ENCODE measurements at places on chromosomes 11 and 22.

DNA sequence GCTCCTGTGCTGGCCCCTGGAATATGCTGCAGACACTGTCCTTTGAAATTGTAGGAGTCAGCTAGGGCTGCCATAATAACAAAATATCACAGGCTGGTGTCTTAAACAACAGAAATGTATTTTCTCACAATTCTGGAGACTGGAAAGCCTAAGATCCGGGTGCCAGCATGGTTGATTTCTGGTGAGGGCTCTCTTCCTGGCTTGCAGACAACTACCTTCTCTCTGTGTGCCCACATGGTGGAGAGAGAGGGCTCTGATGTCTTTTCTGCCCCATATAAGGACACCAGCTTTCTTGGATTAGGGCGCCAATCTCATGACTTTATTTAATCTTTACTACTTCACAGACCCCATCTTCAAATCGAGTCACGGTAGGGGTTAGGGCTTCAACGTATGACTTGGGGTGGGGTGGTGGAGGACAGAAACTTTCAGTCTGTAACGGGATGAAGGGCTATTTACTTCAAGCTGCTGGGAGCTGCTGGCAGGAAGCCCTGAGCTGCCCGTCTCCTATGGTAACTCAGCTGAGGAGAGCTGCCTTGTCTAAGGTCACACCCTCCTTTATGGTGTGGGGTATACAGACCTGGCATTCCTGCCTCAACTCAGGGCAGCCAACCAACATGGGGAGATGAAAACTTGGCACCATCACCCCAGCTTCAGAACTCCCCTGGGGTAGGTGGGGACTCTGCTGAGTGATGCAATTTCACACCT is 142.9 kb upstream of the ZBED5 start:
- no peak for DNase-seq

GRCh38 chr22:36377022-36377631 is 10.6 kb downstream of the MYH9 start:
- DNase-seq = no peak

- DNase-seq = no peak
Observed at GRCh38 chr22:50118557-50119168, 28.9 kb downstream of the MOV10L1 start.

- DNase-seq = no peak
Observed at GRCh38 chr11:67646535-67647336, 3.8 kb downstream of the ACY3 start.

- DNase-seq = no peak
Observed at GRCh38 chr11:61914471-61915171, 2.7 kb downstream of the RAB3IL1 start.

- DNase-seq = no peak
Observed at GRCh38 chr11:120339394-120339890, 3.2 kb downstream of the ARHGEF12 start.

DNA sequence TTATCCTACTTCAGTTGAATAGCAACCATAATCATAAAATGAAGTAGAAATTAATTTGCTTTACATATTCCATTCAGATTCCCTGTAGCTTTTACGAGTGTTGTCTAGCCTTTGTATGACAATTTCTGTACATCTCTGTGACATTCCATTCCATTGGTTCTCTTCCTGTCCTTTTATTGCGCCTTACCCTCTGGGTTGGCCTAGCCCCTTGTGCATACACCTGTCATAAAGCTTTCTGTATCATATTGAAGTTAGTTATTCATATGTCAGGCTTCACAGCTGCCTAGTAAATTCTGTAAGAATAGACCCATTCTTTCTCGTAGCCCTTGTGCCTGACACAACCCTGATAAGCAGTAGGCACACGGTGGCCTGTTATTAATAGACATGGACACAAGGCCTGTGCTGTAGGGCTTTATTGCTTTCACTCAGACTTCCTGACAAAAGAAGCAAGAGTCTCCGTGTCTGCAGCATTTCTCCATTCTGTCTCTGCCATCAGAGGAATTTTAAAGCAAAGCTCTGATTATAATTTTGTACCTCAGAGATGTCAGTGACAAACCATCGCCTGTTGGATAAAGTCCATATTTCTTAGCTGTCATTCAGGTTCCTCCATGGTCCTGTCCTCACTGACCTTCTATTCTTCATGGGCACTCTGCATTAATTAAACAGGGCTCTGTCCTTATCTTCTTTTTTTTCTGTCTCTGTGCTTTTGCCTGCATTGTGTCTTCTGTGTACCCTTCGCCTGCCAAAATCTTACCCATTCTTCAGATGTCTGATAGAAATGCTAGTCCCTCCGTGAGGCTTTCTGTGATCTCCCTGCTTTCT is 49.4 kb downstream of the BID start:
- no peak for DNase-seq

- DNase-seq = no peak
Observed at GRCh38 chr11:93921695-93922468, 71.5 kb upstream of the VSTM5 start.

DNA sequence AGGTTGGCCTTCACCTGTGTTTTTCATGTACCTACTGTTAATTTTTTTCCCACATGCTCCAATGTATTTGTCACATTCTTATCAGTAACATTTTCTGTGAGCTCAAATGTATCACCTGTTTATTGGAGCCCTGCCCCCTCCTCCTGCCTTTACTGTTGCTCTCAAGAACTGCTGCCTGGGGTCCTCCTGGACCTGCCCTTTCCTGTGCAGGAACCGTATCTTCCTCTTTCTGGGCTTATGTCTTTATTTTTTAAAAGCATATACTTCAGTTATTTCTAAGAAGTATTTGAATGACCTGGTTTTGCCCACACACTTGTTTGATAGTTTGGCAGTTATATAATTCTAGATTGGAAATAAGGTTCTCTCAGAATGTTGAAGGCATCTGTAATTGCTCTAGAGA is 5.9 kb downstream of the FAM118B start:
- DNase-seq = no peak

GRCh38 chr22:30289980-30290313 is 642 bp upstream of the CASTOR1 start:
- DNase-seq = no peak

GRCh38 chr11:98099371-98099770 is 921.4 kb upstream of the CNTN5 start:
- no peak for DNase-seq

- no peak for DNase-seq
Observed at GRCh38 chr11:35389897-35390465, 29.4 kb downstream of the SLC1A2 start.

- DNase-seq = no peak
Observed at GRCh38 chr11:7637447-7638157, 35.7 kb downstream of the CYB5R2 start.

DNA sequence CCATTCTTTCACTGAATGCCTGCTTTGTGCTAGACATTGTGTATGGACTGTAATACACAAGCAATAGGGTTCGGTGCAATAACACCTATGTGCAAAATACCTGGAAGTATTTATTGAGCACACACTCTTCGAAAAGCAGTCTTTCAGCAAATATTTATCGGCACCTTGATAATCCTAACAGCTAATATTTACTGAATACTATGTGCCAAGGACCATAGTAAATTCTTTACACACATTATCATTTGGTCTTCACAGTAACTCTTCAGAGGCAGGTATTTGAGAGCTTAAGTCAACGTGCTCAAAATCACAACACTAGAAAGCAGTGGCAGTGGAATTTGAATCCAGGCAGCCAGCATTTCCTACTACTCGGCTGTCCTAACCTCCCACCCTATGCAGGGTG is 2.2 kb downstream of the B3GNT6 start:
- no peak for DNase-seq

- DNase-seq = no peak
Observed at GRCh38 chr11:34682825-34683224, 61.9 kb downstream of the EHF start.

GRCh38 chr11:123544631-123545375 is 109.6 kb downstream of the SCN3B start:
- no peak for DNase-seq

DNA sequence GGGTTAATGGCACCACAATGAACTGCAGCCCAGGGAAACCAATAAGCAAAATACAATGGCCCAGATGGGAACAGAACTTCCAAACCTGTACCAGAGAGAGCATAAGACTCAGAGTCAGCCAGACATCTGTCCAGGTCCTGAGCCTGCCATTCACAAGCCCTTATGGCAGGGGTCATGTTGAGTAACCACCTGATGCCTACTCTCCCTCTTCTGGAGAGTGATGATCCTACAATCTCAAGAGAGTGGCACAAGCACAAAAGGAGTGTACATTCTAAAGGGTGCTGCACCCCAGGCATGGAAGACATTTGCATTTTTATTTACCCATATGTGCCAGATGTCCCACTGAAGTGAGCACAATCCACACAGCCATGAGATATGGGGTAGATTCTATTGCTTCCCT is 10.6 kb downstream of the TENM4 start:
- no peak for DNase-seq

DNA sequence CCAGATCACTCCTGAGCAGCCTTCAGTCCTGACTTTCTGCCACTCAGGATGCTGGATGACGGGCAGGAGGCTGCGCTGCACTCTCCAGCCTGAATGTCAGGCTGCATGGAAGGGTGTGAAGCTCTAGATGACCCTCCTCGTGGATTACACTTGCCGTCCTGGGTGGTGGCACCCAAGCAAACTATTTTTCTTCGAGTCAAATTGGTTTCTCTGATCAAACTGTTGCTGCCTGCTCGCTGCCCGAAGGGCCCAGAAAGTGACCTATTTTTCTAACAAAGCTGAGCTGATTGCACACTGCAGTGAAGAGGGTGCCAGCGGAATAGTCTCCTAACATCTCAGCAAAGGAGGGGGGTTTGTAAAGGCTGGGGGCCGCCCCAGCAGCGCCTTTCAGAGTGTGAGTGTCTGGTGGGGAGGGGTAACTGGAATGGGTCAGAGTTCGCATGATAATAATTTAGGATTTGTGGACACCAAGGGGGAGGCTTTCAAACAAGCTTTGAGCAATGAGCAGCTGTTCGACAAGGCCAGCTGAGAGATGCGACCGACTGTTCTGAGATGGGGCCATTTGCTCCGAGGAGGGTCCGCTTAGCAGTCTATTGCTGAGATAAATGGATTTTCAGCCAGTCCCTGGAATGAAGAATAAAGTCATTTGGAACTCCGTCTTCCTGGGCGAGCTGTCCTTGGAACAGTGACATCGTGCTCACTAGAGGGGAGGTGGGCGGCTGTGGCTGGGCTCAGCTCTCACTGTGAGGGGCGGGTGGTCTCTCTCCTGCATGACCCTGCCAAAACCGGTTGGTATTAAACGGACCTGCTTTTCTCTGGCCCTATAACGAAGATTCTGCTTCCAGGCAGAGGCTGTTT is 537.6 kb downstream of the BRD1 start:
- DNase-seq = no peak

GRCh38 chr22:41180926-41181325 is 24.2 kb upstream of the L3MBTL2 start:
- DNase-seq = no peak

Data from naive thymus-derived CD4-positive, alpha-beta T cell (primary cell).